ENCODE measurements at places on chromosomes 6 and 20.

GRCh38 chr6:113122060-113122459 lies 735.1 kb upstream of the MARCKS start:
- no peak for DNase-seq

DNA sequence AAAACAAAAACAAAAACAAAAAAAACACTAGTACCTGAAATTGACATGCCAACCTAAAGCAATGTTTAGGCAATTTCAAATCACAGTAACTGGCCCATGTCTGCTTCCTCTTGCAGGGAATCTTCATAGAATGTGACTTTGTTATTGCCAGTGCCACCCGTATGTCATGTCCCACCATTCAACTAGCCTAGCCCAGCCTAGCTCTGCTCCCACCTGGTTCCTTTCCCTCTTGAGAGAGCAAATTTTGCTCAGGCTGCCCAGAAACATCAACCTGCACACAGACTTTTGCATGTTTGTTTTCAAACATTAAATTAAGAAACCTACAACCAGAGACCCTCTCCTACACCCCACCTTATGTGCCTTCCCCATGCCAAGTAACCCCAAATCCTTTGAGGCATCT lies 124.8 kb upstream of the SLC2A12 start:
- DNase-seq = no peak

DNA sequence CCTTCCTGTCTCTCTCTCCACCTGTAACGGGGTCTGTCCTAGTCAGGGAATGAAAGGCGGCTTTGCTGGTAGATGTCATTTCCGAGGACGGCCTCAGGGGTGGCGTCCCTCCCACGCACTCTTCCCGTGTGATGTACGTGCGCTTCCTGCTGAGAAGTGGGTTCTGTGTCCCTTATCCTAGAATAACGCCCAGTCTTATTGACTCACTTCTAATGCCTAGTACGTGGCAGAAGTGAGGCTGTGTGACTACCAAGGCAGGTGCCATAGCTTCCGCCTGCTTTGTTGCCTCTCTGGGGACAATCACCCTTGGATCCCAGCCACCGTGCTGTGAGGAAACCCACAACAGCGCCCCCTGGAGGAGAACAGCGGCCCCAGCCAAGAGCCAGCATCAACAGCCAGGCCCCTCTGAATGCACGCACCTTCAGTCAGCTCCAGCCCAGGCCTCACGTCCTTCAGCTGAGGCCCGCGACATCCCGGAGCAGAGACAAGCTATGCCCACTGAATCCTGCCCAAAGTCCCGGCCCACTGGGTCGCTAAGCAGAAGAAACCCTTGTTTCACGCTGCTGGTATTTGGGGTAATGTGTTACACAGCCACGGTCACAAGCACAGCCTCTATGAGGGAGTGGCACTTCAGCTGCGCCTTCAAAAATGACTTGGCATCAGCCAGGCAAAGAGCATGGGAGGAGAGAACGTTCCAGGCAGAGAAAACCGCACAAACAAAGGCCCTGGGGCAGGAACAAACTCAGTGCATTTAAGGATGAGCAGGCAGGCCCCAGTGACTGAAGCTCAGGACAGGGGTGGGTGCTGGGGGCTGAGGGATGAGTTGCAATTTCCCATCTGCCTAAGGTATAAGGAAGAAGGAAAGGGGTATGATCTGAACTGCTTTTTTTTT lies 224.2 kb downstream of the NFATC2 start:
- no peak for DNase-seq

GRCh38 chr20:62056377-62056776 lies 9.3 kb downstream of the TAF4 start:
- no peak for DNase-seq

DNA sequence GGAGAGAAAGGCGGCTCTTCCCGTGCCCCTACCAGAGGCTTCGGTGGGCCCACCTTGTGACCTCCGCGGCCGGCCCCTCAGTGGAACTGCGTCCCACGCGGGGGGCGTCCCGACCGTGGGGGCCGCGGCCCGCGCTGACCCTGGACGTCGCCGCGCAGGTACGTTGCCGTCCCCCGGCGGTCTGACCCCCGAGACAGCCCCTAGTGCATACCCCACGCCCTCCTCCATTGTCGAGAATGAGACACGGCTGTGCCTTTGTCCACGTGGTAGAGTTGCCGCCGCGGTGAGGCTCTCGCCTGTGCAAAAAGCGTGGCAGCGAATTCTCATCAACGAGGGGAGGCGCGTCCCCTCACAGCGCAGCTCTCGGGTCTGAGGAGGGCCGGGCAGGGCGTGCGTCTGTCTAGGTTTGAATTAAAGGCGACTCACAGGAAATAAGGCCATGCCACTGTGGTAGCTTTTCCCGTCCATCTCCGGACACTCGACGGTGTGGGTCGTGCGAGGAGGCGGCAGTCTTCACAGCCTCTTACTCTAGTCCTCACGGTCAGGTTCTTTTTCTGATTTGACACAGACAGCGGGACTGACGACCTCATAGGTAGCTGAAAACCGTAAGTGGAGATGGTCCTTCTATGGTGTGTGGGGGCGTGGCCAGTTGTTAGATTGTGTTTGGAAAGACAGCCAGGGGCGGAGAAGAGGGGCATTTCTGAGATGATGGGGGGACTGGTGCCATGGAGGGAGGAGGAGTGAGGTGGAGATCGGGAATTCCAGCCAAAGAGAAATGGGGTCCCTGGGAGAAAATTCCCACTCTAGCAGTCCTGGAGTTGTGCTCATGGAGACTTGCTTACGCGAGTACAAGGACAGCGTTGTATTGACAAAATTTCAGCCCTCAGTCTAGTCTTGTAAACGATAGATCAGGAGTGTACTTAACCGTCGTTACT lies 580 bp downstream of the NXT1 start:
- DNase-seq = peak; percentile 70

DNA sequence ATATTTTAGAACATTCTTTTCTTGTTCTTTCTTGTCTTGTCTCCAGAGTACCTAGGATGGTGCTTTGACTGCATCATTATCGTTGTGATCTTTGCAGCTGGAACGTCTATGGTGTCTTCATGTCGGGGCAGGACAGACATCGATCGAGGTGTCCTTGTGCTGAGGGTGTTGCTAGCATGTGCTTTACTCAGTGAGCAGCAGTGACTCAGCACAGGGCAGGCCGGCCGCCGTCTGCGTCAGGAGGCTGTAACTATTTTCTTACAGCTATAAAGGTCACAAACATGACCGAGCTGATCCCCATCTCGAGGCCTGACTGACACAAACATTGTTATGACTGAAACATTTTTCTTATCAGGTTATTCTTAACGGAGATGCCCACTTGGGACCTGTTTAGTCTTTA lies 14.9 kb upstream of the CTCFL start:
- DNase-seq = no peak

- DNase-seq = no peak
These were observed 29.9 kb downstream of the COL20A1 start for GRCh38 chr20:63322933-63323273.

DNA sequence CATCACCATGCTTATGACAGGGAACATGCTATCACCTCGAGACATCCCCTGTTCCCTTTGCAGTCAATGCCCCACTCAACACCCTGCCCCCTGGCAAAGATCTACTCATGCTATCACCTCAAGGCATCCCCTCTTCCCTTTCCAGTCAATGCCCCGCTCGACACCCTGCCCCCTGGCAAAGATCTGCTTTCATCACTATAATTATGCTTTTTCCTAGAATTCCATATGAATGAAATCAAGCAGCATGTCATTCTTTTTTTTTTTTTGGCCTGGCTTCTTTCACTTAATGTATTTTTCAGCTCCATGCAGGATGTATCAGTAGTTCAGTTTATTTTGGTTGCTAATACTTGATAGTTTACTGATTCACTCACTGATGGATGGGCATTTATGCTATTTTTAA lies 554.9 kb downstream of the CDH26 start:
- no peak for DNase-seq

GRCh38 chr6:118632359-118632758 lies 19.0 kb downstream of the CEP85L start:
- no peak for DNase-seq

GRCh38 chr6:7784706-7785105 lies 58.8 kb downstream of the BMP6 start:
- DNase-seq = no peak

GRCh38 chr6:1814279-1814678 lies 204.6 kb downstream of the FOXC1 start:
- no peak for DNase-seq
